ENCODE measurements at places on chromosomes 6 and 20.

GRCh38 chr6:127997496-127998164, 96.8 kb upstream of the THEMIS start:
- DNase-seq = no peak

- DNase-seq = no peak
Measured at GRCh38 chr20:11936157-11936556, 18.5 kb downstream of the BTBD3 start.

- no peak for DNase-seq
Measured at GRCh38 chr20:57417051-57417689, 26.0 kb downstream of the RBM38 start.

- peak; percentile 42 for DNase-seq
Measured at GRCh38 chr20:1663917-1664316, 6.3 kb upstream of the SIRPG start.

- DNase-seq = no peak
Measured at GRCh38 chr6:155980014-155980767, 524.6 kb upstream of the NOX3 start.

GRCh38 chr6:159983641-159984080, 14.8 kb downstream of the IGF2R start:
- DNase-seq = no peak

DNA sequence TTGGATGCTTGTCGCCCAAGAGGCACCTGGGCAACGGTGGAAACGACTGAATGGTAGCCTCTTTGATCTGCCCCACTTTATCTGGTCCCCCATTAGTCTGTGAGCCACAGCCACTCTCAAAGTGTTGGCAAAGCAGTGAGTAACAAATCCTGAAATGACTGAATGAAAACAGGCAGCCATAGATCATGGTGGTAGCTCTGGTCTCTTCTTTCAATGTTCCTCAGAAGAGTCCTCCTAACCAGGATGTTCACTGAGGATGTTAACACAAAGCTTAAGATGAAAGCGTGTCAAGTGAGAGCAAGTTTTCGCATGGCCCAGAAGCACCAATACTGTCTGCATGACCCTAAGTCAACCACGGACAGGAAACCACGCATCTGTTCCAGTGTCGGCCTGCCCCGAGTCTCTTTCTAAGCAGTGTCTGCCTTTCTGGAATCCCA, 107.3 kb downstream of the IRF4 start:
- peak; percentile 83 for DNase-seq

DNA sequence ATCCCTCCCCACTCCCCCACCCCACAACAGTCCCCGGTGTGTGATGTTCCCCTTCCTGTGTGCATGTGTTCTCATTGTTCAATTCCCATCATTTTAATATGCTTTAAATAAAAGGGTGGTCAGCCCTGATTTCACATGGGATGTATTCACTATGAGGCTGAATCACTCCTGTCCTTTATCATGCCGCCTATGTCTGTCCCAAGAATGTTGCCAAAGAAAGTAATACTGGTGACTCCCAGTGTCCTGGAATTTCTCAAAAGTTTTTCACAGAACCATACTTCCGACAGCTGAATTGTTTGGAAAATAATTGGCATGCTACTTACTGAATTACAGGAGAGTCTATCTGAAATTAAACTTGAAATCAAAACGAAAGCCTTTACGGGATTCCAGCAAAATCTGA, 217.7 kb downstream of the HAO1 start:
- DNase-seq = no peak

DNA sequence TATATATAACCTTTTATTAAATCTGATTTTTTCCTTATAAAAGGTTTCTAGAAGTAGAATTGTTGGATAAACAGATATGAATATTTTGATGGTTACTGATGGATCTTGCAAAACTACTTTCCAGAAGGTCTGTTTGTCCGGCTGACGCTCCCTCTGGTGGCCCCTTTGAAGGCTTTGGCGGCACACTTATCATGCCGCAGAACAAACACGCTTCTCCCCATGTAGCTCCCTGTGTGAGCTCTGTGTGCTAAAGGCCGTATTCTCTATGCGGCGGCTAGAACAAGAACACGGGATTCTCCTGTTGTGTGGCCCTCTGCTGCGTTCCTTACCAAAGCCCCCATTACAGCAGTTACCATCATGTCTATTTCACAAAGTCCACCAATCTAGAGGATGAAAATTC, 30.0 kb downstream of the PPP1R3G start:
- DNase-seq = no peak
